CD4-positive, alpha-beta T cell treated with Interleukin-1 beta for 1 hour (primary cell): ENCODE measurements at places on chromosomes 13 and 19.

DNA sequence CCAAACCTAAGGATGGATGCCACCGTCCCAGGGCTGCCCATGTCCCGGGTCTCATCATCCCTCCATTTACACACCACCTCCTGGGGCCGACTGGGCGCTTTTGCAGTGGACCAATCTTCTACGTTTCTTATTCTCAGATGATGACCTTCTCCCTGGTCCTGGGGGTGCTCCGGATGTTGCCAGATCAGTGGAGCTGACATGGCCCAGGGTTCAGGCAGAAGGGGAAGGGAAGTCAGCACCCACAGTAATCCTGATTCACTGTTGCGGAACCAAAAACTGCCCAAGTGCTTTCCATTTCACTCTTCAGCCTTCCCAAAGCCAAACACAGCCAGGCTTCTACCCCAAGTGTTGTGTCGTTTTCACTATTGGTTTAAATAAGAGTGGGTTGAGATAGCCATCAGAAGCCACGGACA, 29.8 kb downstream of the RAB20 start:
- DNase-seq: no peak

DNA sequence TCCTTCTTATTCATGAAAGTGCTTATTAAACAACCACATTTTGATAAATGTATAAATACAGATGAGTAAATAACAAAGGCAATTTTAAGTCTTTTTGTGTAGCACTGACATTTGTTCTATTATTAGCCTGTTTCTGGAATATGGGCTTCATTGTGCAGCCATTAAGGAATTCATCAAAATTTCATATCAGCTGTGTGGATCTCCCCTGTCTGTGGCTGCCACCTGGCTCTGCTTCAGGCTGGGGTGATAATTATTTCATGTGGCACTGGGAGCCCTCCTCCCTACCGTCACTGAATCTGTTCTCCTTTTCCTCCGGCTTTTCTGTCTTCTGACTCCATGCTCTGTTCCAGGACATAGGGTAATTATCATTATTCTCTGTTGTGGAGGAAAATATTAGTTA, 57.1 kb downstream of the LMO7 start:
- no peak for DNase-seq

- no peak for DNase-seq
Observed at GRCh38 chr13:44755872-44756271, 179.7 kb upstream of the TSC22D1 start.

- peak; percentile 99 for DNase-seq
Observed at GRCh38 chr19:48332662-48333466, 7.5 kb downstream of the EMP3 start.

GRCh38 chr13:37173214-37173613, 67.8 kb upstream of the CSNK1A1L start:
- no peak for DNase-seq

DNA sequence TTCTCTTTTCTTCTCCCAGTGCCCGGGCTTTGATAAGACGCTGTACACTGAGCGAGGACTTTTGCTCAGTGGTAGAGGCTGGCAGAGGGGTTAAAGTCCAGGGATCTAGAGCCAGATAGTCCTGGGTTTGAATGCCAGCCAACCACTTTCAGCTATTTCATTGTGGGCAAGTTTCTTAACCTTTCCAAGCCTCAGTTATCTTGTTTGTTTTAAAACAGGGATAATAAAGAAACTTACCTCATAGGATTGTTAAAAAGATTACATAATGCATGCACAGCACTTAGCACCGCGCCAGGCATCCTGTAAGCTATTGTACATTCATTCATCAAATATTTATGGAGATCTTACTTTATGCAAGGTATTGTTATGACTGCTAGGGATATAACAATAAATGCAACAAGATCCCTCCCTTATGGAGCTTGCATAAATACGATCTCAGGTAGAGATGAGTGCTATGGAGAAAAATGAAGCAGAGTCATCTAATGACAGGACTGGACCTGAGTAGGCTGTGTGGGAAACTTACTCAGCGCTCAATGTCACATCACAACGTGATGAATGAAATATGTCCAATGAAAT, 70.8 kb downstream of the LNX2 start:
- no peak for DNase-seq

DNA sequence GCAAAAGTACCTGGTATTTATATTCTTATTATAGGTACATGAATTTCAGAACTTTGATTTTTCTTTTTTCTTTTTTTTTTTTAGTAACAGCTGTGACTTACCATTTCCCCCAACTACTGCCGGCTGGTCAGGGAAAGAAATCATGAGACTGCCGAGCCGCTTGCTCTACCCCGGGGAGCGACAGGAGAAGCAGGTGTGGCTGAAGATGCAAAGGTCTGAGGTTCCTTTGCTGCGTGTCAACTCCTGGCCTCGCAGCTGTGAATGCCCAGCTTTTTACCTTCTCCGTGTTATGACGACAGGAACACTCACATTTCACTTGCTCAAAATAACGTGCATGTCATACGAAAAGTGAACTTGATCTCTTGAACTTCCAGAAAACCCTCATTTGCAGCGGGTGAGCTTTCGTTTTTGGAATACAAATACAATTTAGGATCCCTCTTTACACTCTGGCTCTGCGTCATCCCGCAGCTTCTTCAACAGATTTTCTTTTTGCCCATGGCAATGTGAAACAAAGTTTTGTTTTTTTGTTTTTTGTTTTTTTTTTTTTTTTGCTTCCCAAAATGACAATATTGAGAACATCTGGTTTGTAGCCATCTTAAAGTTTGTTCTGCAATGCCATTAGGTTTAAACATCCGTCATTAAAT, 117.9 kb downstream of the EFNB2 start:
- DNase-seq: no peak
